Occipital lobe (tissue), 3 donors: ENCODE measurements at places on chromosomes 4 and X. TPM values are rescaled to one million over a fixed set of nuclear protein-coding genes. Genes with fewer than 3 reads are reported as not detected.

CUL4B gene
- 39.8 TPM for total RNA-seq

KLB gene
- total RNA-seq = not detected

ITIH6 gene
- not detected for total RNA-seq

HTRA3 gene
- 1.2 TPM for total RNA-seq

CXCL1 gene
- 2.0 TPM for total RNA-seq

TCEAL6 gene
- total RNA-seq = 6.7 TPM

IGBP1 gene
- total RNA-seq = 94.7 TPM

SCD5 gene
- 287 TPM for total RNA-seq

ITM2A gene
- 64.3 TPM for total RNA-seq

SULT1B1 gene
- total RNA-seq = 0.31 TPM

DUX4 gene
- not detected for total RNA-seq

HSD17B13 gene
- 0.47 TPM for total RNA-seq

GUF1 gene
- 48.8 TPM for total RNA-seq

ZFP92 gene
- 1.9 TPM for total RNA-seq

PPEF2 gene
- total RNA-seq = not detected

TMEM184C gene
- 57.2 TPM for total RNA-seq

SYTL4 gene
- total RNA-seq = 2.3 TPM

CMC4 gene
- total RNA-seq = 3.4 TPM

SPANXN3 gene
- total RNA-seq = not detected

PPEF1 gene
- 44.5 TPM for total RNA-seq

SLC49A3 gene
- total RNA-seq = 0.62 TPM

DMP1 gene
- 0.16 TPM for total RNA-seq
